ENCODE measurements at places on chromosomes 2 and 18.

GRCh38 chr2:159042115-159042850, 73.8 kb downstream of the TANC1 start:
- DNase-seq = no peak

- DNase-seq = no peak
These were observed 634.6 kb downstream of the ERBB4 start for GRCh38 chr2:211903961-211904360.

GRCh38 chr18:33751613-33752221, 173.7 kb downstream of the ASXL3 start:
- peak; percentile 28 for DNase-seq

DNA sequence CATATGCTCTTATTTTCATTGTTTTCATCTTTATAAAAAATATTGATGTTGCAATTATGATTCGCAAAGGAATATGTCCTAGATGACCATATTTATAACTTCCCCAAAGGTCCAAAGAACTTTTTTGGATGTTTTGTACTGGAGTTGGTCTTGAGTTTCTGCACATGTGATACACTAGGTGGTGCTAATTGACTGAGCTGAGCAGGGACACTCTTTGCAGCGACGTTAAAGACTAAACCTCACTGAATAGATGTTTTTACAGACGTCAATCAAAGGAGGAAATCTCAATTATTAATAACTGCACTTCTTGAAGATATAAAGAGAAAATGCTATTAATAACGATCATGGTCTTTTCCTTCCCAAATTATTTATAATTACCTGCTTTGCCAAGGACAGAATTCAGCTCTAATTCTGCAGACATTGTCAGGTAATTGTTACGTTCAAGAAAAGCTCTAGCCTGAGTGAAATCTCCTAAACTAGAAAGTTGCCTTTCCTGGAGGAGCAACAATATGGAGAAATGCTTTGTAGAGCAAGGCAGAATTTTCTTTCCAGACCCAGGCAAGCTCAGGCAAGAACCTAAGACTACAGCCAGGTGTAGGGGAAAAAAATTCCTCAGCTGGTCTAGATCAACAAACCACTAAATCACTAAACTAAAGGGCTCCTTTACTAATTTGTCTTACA, 119.3 kb upstream of the RBBP8 start:
- DNase-seq = peak; percentile 43

GRCh38 chr18:41666231-41666630, 288.8 kb upstream of the PIK3C3 start:
- DNase-seq = no peak

DNA sequence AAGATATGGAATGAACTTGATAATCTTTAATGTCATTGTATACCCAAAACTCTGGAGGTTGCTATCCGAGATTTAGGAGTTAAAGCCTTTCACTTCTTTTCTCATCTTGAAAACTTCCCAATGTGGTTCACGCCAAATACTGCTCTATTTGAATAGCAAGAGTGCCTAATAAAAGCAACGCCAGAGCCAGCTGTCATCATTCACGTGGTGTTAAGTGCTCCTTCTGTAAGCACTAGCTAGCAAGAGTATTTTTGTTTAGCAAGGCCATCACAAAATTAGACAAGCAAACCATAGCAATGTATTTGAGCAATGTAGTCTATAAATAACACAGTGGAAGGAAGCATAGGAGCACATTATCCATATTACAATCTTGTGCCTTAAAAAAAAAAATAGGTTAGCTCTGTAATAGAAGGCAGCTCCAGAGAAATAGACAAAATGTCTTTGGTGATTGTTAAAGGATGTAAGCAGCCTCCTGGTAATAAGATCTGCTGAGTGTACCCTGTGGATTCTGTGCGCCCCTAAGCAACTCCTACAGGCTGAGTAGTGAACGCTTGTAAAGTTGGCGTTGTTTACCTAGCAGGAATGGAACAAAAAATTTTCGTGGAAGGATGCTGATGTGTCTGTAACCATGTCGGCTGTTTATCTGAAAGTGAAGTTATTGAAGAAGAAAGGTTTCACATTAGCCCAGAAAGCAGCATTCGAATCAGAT, 518.0 kb downstream of the CNTNAP5 start:
- no peak for DNase-seq

DNA sequence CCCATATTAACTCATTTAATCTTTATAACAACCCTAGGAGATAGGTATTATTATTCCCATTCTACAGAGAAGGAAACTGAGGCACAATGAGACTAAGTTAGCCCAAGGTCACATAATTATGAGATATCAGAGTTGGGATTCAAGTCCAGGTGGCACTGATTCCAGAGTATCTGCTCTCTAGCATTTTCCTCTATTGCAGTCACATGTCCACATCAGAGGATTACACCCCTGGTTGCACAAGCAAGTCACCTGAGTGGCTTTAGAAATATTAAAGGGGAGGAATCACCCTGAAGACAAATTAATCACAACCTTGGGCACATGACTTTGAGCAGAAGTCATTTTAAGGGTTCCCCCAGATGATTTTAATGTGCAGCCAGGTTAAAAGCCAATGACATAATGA, 23.8 kb downstream of the SRD5A2 start:
- no peak for DNase-seq

DNA sequence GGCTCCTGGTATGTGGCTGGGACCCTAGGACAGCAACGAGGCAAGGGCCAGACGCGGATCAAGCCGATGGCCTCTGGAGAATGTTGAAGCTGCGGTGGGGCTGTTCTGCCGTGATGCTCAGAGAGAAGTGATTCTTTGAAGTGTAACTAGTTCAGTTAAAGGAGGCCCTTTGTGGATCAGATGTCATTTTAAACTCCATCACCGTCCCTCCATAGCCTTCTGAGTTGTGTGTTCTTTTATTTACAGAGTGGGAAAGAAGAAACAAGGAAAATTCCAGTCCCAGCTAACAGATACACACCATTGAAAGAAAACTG, 403 bp downstream of the PNO1 start:
- no peak for DNase-seq

DNA sequence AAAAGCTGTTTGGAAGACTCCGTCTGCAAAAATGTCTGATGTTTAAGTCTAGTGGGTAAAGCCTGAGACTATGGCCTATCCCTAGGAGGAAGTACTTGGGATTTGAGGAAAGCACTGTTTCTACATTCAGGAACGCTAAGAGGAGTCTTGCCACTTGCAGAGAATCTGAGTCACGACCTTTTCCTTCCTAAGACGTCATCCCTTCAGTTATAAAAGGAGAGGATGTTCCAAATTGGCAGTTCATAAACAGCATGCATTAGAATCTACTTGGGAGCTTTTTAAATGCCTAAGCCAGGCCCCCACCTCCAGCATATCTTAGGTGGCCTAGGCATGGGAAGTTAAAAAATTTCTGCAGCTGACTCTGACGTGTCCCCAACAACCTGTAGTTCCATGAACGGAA, 125.9 kb downstream of the TTC32 start:
- no peak for DNase-seq

- no peak for DNase-seq
These were observed 240.3 kb downstream of the AGAP1 start for GRCh38 chr2:235734168-235734567.

GRCh38 chr2:233350708-233351107, 3.6 kb upstream of the DGKD start:
- DNase-seq = peak; percentile 86

GRCh38 chr2:141515931-141516330, 614.9 kb downstream of the LRP1B start:
- DNase-seq = no peak

- DNase-seq = no peak
These were observed 2.2 kb downstream of the LOXL3 start for GRCh38 chr2:74551530-74551929.

GRCh38 chr2:94970353-94970752, 55.2 kb upstream of the MAL start:
- DNase-seq = no peak

DNA sequence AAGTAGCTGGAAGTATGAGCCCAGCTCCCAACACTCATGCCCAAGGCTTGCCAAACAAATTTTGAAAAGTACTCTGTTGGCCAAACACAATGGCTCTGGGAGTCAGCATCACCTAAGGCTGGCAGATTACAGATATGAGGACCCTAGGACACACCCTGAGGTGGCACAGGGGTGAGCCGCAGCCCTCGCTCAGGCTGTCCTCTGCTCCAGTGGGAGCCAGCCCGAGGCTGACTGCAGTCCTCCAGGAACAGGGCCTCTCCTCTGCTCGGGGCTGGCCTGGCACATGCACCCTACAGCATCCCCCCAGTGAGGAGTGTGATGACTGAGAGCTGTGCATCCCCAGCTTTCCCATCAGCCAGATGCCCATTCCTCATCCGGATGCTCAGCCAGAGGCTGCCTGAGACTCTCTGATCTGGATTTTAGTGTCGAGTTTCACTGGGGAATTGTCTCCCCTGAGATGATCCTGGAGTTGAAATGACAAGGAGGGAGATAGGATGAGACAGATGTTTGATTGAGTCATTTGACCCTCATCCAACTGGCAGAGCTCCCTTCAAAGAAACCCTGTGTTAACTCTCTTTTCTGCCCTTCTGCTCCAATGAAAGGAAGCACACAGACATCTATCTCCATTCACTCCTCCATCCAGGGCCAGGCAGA, 269.3 kb upstream of the NCKAP5 start:
- peak; percentile 84 for DNase-seq

GRCh38 chr18:33132657-33133056, 307.9 kb downstream of the CCDC178 start:
- DNase-seq = no peak

DNA sequence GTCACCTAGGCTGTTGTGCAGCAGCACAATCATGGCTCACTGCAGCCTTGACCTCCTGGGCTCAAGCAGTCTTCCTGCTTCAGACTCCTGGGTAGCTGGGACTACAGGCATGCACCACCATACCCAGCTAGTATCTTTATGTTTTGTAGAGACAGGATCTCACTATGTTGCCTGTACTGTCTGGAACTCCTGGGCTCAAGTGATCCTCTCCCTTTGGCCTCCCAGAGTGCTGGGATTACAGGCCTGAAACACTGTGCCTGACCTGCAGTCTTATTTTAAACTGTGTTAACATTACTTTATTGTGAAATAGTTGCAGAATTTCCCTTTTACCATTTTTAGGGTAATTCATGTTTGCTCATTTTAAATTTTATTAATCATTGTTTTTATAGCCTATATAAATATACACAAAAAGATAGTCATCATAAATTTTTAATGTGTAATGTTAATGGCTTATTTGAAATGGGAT, 24.6 kb downstream of the EML4 start:
- DNase-seq = no peak

GRCh38 chr2:28678175-28678855, 73.3 kb upstream of the PPP1CB start:
- DNase-seq = no peak

GRCh38 chr2:11597538-11598225, 63.8 kb downstream of the GREB1 start:
- DNase-seq = no peak

DNA sequence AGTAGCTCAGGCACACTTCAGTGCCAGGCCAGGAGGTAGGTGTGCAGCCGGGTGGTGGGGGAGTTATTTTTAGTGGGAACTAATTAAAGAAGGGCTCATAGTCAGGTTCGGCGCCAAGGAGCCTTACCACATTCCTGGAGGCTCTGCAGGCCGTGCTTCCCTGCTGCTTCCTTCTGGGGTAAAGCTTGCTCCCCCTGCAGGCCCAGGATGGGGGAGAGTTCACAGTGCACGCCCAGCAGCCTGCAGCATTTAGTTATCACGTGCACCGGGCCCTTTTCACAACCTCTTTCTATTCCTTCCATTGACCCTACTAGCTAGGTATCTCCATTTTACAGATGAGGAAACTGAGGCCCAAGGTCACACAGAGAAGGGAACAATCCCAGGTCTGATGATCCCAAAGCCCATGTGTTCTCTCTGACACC, 2.5 kb downstream of the KCNF1 start:
- no peak for DNase-seq

GRCh38 chr18:35953688-35954087, 18.8 kb upstream of the RMP24 start:
- DNase-seq = no peak

DNA sequence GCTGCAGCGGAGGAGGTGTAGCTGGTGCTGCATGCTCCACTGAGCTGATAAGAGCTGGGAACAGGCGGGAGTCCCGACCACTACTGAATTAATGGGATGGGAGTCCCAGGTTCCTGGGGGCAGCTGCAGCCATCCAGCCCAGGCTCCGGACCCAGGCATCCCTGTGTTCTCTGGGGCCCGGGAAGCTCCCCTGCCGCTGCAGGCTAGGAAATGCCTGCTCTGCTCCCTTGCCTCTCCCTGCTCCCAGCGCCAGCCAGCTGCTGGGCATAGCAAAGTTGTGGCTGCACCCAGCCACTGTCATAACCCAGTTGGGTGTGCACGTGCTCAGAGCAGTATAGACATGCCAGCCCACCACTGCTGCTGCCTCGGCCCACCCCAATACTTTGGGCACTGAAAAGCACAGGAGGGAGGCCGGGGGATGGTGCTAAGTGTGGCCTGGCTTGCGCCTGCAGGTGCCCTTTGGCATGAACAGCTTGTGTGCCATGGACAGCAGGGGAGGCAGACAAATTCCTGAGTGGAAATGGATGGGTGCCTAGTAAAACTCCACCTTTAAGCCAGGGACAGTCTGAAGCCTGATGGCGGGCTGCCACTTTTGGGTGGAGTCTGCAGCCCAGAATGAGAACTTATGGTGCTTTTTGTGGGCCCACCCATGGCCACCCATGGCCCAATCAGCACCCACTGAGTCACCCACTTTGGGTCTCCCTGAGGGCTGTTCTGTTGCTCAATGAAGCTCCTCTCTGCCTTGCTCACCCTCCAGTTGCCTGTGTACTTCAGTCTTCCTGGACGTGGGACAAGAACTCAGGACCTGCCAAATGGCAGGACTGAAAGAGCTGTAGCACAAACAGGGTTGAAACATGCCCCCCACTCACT, 219.3 kb upstream of the TMEFF2 start:
- DNase-seq = no peak

DNA sequence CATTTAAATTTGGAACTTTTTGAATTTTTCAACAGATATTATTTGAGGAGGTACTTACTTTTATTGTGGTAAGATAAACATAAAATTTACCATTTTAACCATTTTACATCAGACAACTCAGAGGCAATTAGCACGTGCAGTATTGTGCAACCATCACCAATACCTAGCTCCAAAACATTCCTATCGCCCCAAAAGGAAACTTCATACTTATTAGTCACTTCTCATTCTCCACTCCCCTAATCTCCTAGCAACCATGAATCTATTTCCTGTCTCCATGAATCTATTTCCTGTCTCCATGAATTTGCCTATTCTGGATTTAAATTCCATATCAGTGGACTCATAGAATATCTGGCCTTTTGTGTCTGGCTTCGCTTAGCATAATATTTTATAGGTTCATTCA, 69.9 kb upstream of the FAM136A start:
- peak; percentile 86 for DNase-seq

DNA sequence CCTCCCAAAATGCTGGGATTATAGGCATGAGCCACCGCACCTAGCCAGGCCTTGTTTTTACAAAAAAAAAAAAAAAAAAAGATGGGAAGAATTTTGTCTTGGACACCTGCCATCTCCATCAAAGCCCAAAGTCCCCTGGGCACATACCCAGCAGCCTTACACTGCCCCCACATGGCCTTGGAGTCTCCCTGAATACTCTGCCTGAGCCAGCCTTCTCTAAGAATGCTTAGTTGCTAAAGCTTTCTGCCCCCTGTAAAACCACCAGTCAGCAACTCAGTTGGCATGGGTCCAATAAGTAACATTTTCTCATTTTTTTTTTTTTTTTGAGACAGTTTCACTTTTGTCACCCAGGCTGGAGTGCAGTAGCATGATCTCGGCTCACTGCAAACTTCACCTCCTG, 40.6 kb downstream of the SPC25 start:
- peak; percentile 40 for DNase-seq
